Stimulated activated CD8-positive, alpha-beta memory T cell treated with anti-CD3 and anti-CD28 coated beads, Interleukin-4, amount 100 ng/mL, for 1 hour (primary cell): ENCODE measurements at places on chromosomes 13 and 19.

GRCh38 chr13:23793711-23794110, 95.5 kb downstream of the MIPEP start:
- no peak for DNase-seq

- DNase-seq, result no peak
These were observed 1.7 kb downstream of the PCDH8 start for GRCh38 chr13:52846567-52847321.

DNA sequence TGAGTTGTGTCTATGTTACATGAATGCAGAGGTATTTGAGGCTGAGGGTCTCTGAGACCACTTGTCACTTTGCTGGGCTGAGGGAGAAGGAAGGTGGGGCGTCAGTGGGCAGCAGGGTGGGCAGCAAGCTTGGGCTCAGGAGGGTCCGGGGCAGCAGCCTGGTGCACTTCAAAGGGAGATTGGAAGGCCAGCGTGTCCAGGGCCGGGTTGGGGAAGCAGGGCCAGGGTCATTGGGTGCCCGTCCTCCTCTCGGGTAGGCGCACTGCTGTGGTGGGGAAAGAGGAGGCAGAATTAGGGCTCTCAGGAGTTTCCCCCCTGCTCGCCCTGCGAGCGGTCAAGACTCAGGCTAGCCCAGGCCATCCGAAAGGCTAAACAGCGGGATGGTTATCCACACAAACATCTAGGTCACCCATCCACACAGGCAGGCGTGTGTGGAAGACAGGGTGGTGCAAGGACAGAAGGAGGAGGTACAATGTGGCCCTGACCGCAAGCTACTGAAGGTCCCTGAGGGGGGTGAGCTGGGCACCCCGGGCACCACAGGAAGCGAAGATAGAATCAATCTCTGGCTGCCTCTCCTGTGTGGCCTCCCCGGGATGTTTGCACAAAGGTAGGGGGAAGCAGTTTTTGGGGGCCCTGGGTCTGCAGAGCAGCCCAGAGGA, 37.7 kb downstream of the MYO9B start:
- no peak for DNase-seq

DNA sequence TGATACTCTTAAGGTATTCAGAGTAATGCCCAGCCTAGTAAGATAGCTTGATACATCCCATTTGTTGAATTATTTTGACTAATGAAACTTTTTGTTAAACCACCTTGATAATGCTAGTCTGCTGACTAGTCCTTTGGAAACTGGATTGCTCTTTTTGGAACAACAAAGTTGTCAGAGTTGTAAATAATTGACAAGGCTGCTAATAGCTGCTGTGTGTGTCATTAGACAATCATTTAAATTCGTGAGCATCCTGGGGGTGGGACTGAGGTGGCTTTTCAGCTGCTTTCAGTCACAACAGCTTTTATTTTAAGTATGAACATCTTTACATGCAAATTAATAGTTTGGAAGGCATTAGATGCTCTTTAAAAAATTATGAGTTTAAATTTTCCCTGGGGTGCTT, 153.5 kb downstream of the HS6ST3 start:
- no peak for DNase-seq

- DNase-seq, result no peak
These were observed 54.9 kb upstream of the RANBP3 start for GRCh38 chr19:6032827-6033226.
